Activated naive CD4-positive, alpha-beta T cell (primary cell): ENCODE measurements at places on chromosomes 11 and 22.
A peak's percentile ranks its signal among the peaks of the same experiment; 100 is the strongest.

DNA sequence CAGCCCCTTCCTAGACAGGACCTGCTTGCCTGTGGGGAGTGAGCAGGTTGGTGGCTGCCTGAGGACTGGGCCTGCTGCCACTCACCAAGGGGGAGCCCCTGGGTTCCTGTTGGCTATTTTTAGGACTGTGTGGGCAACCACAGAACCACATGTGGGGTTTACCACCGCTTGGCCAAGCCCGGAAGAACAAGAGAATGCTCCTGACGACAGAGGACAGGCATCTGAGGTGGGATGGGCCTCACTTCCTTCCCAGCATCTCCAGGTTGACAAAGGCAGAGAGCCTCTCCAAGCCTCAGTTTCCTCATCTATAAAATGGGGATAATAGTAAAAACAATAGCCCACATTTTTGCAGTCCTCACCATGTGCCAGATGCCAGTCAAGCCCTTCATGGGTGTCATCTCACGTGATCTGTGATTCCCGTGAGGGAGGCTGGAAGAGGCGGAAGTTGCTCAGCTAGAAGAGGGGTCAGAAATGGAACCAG, 43.6 kb downstream of the LRRC32 start:
- no peak for DNase-seq

- DNase-seq: no peak
These were observed 24.6 kb downstream of the MS4A10 start for GRCh38 chr11:60809691-60810090.

- DNase-seq: no peak
These were observed 5.1 kb upstream of the P2RX6 start for GRCh38 chr22:21009638-21010425.

- no peak for DNase-seq
These were observed 228.3 kb downstream of the MIAT start for GRCh38 chr22:26885441-26886261.

GRCh38 chr22:41925783-41926460, 684 bp downstream of the TNFRSF13C start:
- DNase-seq: peak; percentile 52

DNA sequence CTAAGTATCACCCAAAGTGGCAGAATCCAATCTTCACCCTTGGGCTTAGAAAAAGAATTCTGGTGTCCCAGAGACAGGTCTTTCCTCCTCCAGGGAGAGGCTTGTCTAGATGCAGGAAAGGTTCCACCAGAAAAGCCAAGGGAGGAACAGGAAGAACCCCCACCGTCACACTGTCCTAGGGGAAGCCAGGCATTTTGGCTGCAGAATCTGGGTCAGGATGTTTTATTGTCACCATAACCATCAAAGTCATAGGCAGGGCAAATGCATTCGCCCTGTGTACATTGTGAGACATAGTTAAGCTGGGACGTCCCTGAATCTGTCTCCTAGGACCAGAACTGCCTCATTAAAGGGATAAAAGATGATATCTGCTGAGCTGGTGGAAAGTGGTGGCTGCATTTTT, 590.5 kb downstream of the OPCML start:
- DNase-seq: no peak

DNA sequence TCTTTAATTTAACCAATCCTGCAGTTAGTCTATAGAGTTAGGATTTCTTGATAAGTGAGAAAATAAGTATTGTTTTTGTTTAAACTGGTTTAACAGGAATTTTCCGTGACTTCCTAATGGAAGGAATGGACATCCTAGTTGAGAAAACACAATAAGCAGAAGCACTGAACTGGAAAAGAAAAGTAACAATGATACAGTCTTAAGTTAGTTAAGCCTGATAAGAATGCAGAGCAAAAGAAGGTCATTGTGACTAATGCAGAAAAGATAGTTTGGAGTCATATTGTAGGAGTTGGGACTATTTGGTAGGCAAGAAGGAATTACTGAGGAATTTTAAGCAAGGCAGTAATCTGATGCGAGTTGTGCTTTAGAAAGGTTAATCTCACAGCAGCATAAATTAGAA, 11.7 kb downstream of the RNF141 start:
- DNase-seq: no peak

- DNase-seq: peak; percentile 14
These were observed 26.7 kb downstream of the CD44 start for GRCh38 chr11:35165423-35166368.

DNA sequence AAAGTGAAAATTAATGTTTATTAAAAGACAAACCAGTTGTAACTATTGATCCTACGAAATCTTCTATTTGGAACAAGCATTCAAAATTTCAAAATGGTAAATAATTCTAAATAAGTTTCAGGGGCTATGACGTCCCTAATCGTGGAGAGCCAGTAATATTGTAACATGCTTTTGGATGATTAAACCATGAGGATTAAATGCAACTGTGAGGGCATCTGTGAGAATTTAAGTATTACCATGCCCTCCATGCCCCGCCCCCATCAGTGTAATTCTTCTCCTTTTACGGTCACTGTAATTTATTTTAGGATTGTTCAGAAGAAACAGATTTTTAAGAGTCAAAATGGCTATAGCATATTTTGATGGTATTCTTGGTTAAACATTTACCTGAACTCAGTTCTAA, 133.2 kb downstream of the APOL5 start:
- DNase-seq: no peak

- no peak for DNase-seq
These were observed 63.6 kb upstream of the TIMP3 start for GRCh38 chr22:32737811-32738497.

DNA sequence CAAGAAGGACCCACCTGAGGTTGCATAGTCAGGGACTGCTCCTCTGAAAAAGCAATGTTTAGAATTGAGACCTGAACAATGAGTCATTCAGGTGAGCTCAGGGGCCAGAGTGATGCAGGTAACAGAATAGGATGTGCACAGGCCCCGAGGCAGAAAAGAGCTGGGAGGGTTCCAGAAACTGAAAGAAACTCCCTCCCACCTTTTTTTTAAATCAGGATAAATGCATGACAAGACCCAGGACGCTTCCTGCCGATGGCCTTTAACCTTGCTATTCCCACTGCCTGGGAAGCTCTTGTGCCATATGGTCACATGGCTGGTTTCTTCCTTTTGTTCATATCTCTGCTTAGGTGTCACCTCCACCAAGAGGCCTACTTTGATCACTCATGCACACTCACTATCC, 214.2 kb upstream of the ZBED5 start:
- DNase-seq: no peak

GRCh38 chr22:20149257-20150250, 1.3 kb downstream of the CCDC188 start:
- no peak for DNase-seq

DNA sequence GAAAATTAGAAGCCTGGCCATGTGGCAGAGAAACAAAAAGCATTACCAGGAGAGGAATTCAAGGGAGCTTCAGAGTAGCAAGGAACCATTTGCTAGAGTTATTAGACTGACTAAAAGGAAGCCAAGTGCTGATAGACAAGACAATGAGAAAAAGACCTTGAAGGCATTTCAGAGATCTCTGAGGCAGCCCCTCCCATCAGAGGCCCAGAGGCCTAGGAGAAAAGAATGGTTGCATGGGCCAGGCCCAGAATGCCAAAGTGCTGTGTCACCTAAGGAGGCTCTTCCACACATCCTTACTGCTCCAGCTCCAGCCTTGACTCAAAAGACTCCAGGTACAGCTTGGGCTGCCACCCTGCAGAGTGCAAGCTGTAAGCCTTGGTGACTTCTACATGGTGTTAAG, 61.8 kb upstream of the POU2AF2 start:
- DNase-seq: no peak

DNA sequence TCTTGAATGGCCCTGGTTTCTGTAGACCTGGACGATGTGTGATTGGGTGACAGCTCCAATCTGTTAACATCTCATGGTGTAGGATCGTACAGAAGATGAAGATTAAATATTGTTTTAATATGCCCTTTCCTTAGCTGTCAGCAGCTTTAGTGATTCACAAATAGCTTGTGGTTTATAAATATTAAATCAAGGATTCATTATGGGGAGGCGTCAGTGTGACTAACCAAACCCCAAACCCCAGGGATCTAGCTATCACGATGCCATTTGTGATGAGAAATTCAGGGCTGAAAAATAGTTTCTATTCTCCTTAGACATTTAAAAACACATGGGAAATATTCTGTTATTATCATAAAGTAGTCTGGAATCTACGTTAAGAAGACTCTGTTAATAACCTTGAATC, 73.4 kb downstream of the NCAM1 start:
- DNase-seq: no peak

DNA sequence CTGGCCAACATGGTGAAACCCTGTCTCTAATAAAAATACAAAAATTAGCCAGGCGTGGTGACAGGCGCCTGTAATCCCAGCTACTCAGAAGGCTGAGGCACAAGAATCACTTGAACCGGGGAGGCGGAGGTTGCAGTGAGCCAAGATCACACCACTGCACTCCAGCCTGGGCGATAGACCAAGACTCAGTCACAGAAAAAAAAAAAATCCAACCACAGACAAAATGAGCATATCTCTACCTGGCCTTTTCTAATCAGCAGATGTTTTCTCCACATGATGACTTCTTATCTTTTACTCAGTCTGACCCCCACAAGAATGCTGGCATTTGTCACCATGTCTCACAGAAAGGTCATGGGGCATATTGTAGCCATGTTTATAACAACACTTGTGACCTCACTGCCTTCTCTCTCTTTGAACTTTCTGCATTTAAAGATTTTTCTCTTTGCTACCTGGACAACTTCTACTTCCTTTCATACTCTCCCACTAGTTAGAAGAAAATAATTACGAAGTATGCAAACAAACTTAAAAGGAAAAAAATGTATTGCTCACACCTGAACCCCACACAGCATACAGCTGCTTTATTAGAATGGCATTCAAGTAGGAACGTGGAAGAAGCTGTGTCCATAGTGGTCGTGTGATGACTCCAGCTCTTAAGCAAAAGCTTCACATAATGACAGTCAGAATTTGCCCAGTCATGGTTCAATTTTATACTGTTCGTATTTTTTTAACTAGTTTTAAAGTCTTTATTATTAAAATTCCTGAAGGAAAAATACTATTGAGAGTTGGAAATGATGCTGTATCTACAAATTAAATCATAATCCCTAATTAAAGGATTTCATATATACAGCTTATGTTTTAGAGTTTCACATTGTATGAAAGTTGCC, 65.4 kb downstream of the ZC3H12C start:
- DNase-seq: no peak

- DNase-seq: no peak
These were observed 222.9 kb downstream of the NAV2 start for GRCh38 chr11:19935507-19935906.

DNA sequence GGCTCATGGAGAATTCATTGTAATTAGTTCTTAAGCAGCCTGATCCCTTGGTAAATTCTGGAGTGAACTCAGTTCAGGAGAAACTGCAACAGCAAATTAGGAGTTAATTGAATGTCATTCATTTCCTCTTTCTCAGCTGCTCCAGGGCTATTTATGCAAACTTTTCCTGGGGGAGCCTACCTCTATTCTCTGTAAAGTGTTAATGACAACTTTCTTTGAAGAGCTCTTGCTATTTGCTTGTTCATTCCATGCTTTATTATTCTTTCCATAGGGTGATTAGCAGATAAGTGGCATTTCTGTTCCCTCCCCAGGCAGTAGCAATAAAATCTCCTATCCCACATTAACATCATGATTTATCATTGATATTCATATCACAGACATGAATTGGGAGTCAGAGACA, 267.6 kb upstream of the DDI1 start:
- DNase-seq: no peak

DNA sequence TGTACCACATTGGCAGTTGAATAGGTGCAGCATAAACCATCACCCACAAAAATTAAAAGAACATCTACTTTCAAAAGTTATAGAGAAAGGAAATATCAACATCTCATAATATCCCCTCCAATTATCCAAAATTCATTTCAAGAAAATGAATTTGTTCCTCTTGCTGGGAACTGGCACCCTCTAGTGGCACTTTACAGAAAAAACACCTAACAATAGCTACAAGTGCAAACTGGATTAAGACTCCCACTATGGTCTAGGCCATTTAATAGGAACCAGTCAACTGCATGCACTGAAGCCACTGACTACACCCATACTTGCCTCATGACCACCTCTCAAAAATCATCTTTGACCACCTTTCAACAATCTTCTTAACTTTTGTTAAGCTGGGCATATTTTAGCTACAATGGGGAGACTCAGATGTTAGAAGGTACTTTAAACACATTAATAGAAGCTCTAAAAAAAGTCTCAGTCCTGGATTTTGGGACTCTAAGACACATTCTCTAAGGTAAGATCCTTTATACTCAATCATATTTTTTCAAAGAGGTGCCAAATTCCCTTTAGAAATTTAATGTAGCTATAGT, 17.3 kb downstream of the TRAF6 start:
- no peak for DNase-seq

DNA sequence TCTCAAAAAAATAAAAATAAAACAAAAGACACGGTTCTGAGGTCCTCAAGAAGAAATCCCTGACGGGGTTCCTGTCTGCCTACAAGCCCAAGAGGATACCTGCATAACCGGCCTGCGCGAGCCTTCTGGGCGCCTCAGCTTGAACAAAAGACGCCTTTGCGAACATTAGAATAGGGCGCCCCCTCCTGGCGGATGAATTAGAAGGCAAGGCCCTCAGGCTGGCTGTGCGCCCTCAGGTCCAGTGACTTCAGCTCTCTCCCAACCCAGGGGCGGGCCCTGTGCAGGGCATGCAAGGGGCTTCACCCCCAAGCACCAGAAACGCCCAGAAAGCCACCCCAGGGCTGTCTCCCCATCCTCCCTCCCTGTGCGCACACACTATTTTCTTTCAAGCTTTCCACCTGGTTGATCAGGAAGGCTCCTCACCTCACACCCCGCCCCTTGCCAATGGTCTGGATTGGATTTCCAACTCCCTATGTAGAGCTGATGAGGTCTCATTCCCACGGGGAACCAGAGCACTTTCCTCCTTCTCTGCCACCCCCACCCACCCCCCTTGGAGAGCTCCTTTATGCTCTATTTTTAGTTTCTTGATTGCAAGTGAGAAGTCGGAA, 273.3 kb downstream of the BUD13 start:
- peak; percentile 7 for DNase-seq

DNA sequence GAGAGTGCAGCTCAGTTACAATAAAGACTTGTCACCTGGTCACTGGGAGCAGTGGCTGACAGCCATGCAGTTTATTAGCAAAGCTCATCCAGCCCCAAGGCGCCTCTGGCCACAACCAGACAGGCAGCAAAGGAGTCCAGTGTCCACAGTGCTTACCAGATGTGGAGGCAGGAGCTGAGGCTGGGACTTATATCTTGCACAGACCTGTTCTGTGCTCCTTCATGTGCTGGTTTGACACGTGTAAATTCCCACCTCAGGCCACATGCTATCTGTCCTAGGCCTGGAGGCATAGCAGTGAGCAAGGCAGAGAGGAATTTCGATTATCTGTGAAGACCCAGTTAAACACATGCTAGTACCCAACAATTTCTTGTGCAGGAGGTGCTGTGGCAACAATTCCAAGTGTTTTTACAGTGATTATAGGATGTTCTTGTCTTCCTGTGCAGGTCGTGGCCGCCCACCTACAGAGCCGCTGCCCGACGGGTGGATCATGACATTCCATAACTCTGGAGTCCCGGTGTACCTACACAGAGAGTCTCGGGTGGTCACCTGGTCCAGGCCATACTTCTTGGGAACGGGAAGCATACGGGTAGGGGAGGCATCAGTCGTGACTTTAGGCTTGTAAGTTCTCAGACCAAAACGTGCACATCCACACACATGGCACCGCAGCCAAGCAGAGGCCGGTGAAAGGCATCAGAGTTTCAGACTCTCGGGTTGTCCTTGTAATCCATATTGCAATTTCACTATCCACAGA, 9.4 kb downstream of the DGCR8 start:
- no peak for DNase-seq
